ENCODE measurements at places on chromosomes 4 and X.

DNA sequence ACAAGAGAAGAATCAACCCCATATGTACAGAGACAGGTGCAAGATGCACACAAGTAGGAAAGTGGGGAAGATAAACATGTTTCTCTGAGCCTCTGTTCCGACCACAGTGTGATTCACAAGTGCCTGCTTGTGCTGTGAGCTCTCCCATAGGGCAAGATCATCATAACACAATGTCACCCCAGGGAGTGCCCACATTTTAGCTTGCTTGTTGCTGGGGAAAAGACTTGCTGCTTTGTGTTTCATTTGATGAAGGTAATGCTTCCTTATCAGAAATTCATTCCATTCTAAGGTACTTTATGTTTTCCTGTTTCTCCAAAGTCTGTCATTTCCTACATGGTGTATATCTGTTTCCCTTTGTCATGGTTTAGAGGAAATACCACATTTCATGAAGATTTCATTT, 304.5 kb upstream of the DIPK2B start:
- no peaks in the 10 kb centered on the region for H3K27me3 ChIP-seq
- no peaks in the 10 kb centered on the region for H3K36me3 ChIP-seq
- no peak overlapping the region for H3K27ac ChIP-seq
- no peak overlapping the region for H3K4me3 ChIP-seq

- H3K4me1 ChIP-seq, result peaks cover 13% of the 10 kb centered on the region
- H3K27ac ChIP-seq, result no peak overlapping the region
- no peaks in the 10 kb centered on the region for H3K27me3 ChIP-seq
- H3K36me3 ChIP-seq, result peaks cover 6% of the 10 kb centered on the region
Measured at GRCh38 chr4:184751585-184751956, 17.7 kb upstream of the CENPU start.

DNA sequence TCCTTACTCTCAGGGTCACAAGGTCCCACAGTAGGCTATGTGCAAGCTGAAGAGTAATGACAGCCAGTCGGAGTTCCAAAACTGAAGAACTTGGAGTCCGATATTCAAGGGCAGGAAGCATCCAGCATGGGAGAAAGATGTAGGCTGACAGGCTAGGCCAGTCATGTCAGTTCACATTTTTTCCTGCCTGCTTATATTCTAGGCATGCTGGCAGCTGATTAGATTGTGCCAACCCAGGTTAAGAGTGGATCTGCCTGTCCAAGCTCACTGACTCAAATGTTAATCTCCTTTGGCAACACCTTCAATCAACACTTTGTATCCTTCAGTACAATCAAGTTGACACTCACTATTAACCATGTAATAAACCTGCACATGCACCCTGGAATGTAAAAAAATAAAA, 960.9 kb upstream of the HS3ST1 start:
- no peaks in the 10 kb centered on the region for H3K4me1 ChIP-seq
- DNase-seq, result no peak
- no peaks in the 10 kb centered on the region for H3K36me3 ChIP-seq
- no peak overlapping the region for H3K4me3 ChIP-seq

GRCh38 chrX:119325456-119325855, 73.7 kb upstream of the SLC25A43 start:
- H3K27me3 ChIP-seq, result no peaks in the 10 kb centered on the region
- no peak for DNase-seq
- H3K36me3 ChIP-seq, result no peaks in the 10 kb centered on the region
- H3K4me1 ChIP-seq, result no peaks in the 10 kb centered on the region

DNA sequence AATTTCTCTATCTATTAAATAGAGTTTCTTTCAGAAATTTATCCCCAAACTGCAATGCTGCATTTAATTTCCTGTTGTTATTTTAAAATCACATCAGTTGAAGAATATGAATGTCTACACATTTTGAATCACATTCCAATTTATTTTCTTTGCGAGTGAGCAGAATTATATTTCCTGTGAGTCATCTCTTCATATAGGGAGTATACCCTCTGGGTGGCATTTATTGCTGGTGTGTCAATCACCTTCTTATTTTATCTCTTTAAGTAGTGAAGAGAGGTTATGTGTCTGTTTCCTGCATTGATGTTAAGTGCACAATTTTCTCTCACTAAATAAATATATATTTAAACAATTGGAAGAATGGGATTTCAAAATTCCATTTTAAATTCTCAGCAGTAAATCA, 511.0 kb upstream of the ATOH1 start:
- no peak overlapping the region for H3K4me3 ChIP-seq
- H3K27me3 ChIP-seq, result no peaks in the 10 kb centered on the region
- H3K4me1 ChIP-seq, result no peaks in the 10 kb centered on the region
- no peak for DNase-seq
- H3K27ac ChIP-seq, result no peak overlapping the region

DNA sequence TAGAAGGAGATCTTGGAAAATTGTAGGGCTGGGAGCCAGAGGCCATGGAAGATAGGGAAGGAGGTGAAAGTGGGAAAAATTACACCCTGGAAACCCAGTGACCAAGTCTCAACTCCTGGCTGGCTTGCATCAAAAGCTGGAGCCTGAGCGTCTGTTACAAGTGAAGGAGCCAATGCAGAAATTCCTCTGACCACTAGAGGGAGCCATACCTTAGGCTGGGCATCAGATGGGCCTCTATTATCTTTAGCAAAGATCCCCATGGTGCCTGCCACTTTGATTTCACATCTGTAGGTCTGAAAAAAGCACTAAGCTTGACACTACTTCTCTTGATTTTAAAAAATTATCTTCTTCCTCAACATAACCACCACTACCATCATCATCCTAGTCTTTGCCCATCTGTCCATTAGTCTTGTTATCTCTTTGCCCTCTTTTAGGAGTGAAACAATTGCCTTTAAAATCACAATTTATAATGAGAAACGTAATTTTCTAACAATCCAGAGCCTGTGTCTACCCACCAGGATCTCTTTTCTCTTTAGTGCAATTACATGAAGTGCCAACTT, 62.9 kb downstream of the ANAPC4 start:
- no peaks in the 10 kb centered on the region for H3K36me3 ChIP-seq
- no peak overlapping the region for H3K27ac ChIP-seq
- no peak overlapping the region for H3K4me3 ChIP-seq

- no peak overlapping the region for H3K4me3 ChIP-seq
- H3K36me3 ChIP-seq, result no peaks in the 10 kb centered on the region
- no peak for DNase-seq
- H3K4me1 ChIP-seq, result no peaks in the 10 kb centered on the region
Measured at GRCh38 chr4:24428850-24429249, 155.5 kb downstream of the DHX15 start.

DNA sequence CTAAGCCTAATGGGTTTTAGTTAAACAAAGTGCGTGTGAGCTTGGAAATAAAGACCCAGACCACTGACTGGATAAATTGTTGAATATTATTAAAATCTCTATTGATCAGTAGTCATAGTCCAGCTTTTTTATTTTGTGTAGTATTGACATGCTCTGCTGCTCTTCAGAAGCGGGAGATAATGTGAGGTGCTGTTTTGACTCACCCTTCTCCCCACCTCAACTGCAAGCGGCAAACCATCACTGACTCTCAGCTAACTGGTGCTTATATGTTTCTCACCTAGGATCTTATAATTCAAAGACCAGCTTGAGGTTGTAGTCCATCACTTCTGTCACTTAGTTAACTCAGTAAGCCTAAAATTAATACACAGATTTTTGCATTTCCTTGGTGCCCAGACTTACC, 72.2 kb downstream of the COMMD8 start:
- no peaks in the 10 kb centered on the region for H3K27me3 ChIP-seq
- H3K36me3 ChIP-seq, result no peaks in the 10 kb centered on the region
- H3K4me1 ChIP-seq, result no peaks in the 10 kb centered on the region
- no peak overlapping the region for H3K27ac ChIP-seq
- no peak for DNase-seq

DNA sequence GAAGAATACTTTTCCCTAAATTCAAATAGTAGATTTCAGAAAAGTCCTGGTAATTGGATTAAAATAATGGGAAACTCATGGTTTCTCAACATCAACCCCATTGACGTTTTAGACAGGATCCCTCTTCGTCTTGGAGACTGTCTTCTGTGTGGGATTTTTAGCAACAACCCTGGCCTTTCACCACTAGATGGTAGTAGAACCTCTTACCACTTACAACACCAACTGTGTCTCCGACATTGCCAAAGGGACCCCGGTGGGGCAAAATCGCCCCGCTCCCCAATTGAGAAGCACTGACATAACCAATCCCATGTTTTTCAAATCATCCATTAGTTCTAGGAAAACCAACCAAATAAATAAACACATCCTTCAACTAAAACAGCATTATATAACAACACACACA, 16.9 kb upstream of the ANOS1 start:
- no peaks in the 10 kb centered on the region for H3K4me1 ChIP-seq
- no peaks in the 10 kb centered on the region for H3K27me3 ChIP-seq
- no peak for DNase-seq
- no peak overlapping the region for H3K27ac ChIP-seq

GRCh38 chrX:34884817-34885216, 57.8 kb upstream of the FAM47B start:
- no peaks in the 10 kb centered on the region for H3K27me3 ChIP-seq
- DNase-seq, result no peak
- H3K4me3 ChIP-seq, result no peak overlapping the region
- H3K36me3 ChIP-seq, result no peaks in the 10 kb centered on the region
- no peaks in the 10 kb centered on the region for H3K4me1 ChIP-seq

GRCh38 chr4:38958453-38959190, 73.6 kb downstream of the TMEM156 start:
- no peak overlapping the region for H3K4me3 ChIP-seq
- DNase-seq, result no peak
- no peak overlapping the region for H3K27ac ChIP-seq
- H3K36me3 ChIP-seq, result no peaks in the 10 kb centered on the region
- H3K27me3 ChIP-seq, result peaks cover 2% of the 10 kb centered on the region
- H3K4me1 ChIP-seq, result no peaks in the 10 kb centered on the region

DNA sequence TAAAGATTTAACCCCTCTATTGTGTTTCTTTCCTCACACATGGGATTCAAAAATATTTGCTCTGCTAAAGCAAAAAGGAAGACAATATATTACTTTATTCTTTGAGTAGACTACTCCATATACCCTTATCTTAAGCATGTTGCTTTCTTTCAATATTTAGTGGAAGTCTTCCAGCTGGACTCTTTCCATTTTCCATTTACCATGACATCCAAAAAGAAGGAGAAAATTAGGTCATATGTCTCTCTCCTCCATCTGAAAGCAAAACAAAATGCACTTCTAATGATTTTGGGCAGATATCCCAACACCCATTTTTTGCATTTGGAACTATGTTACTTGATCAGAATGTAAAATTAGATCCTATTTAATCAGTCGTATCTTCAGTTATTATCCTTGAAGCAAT, 1336.5 kb downstream of the PCDH19 start:
- DNase-seq, result no peak
- no peak overlapping the region for H3K27ac ChIP-seq
- no peaks in the 10 kb centered on the region for H3K27me3 ChIP-seq
- H3K4me3 ChIP-seq, result no peak overlapping the region
- H3K36me3 ChIP-seq, result no peaks in the 10 kb centered on the region

- DNase-seq, result no peak
- no peak overlapping the region for H3K4me3 ChIP-seq
- no peaks in the 10 kb centered on the region for H3K4me1 ChIP-seq
- H3K27ac ChIP-seq, result no peak overlapping the region
- H3K36me3 ChIP-seq, result no peaks in the 10 kb centered on the region
- H3K27me3 ChIP-seq, result no peaks in the 10 kb centered on the region
Measured at GRCh38 chr4:84574069-84574720, 8.7 kb upstream of the CDS1 start.

- no peaks in the 10 kb centered on the region for H3K36me3 ChIP-seq
- H3K27ac ChIP-seq, result no peak overlapping the region
- H3K4me1 ChIP-seq, result no peaks in the 10 kb centered on the region
- no peak for DNase-seq
- no peak overlapping the region for H3K4me3 ChIP-seq
Measured at GRCh38 chrX:123801901-123802300, 58.0 kb upstream of the XIAP start.

GRCh38 chr4:180422989-180423711, 1820.1 kb upstream of the TENM3 start:
- DNase-seq, result no peak
- H3K4me1 ChIP-seq, result no peaks in the 10 kb centered on the region
- no peaks in the 10 kb centered on the region for H3K27me3 ChIP-seq

- no peaks in the 10 kb centered on the region for H3K4me1 ChIP-seq
- no peak for DNase-seq
- no peaks in the 10 kb centered on the region for H3K36me3 ChIP-seq
- H3K27ac ChIP-seq, result no peak overlapping the region
- no peak overlapping the region for H3K4me3 ChIP-seq
Measured at GRCh38 chrX:63686878-63687714, 97.9 kb downstream of the ARHGEF9 start.

DNA sequence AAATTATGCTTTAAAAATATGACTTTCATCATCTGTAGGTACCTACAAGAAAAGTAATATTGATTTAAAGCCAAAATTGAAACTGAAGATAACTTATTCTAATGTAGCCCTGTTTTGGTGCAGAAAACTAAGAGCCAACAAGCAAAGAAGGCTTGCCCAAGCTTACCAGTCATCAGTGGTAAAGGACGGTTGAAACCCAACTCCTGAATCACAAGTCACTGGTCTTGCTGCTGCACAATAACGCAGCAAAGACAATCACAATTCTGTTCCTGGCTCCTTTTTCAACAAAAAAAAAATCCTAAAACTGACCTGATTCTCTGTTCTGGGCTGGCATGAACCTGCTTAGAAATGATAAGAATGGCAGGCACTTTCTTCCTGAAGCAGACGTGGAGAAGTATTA, 34.5 kb downstream of the WDFY3 start:
- H3K36me3 ChIP-seq, result peaks cover 18% of the 10 kb centered on the region
- H3K4me1 ChIP-seq, result peaks cover 7% of the 10 kb centered on the region
- no peaks in the 10 kb centered on the region for H3K27me3 ChIP-seq
- H3K27ac ChIP-seq, result no peak overlapping the region

- no peak overlapping the region for H3K27ac ChIP-seq
- no peak for DNase-seq
- H3K4me1 ChIP-seq, result no peaks in the 10 kb centered on the region
- no peaks in the 10 kb centered on the region for H3K27me3 ChIP-seq
Measured at GRCh38 chrX:29545878-29546277, 669.5 kb upstream of the MAGEB2 start.

GRCh38 chrX:147914591-147914990, 2.9 kb downstream of the FMR1 start:
- H3K27ac ChIP-seq, result no peak overlapping the region
- H3K27me3 ChIP-seq, result no peaks in the 10 kb centered on the region
- no peak overlapping the region for H3K4me3 ChIP-seq
- no peaks in the 10 kb centered on the region for H3K36me3 ChIP-seq
- H3K4me1 ChIP-seq, result no peaks in the 10 kb centered on the region

- no peak overlapping the region for H3K4me3 ChIP-seq
- no peaks in the 10 kb centered on the region for H3K36me3 ChIP-seq
- H3K27me3 ChIP-seq, result no peaks in the 10 kb centered on the region
- H3K27ac ChIP-seq, result no peak overlapping the region
Measured at GRCh38 chr4:152849350-152849749, 69.6 kb downstream of the ARFIP1 start.

GRCh38 chrX:33725535-33726210, 406.4 kb downstream of the FAM47A start:
- no peaks in the 10 kb centered on the region for H3K4me1 ChIP-seq
- peak overlapping the region; percentile 57 for H3K4me3 ChIP-seq
- no peak for DNase-seq
- H3K27ac ChIP-seq, result peak overlapping the region; percentile 76
- H3K36me3 ChIP-seq, result no peaks in the 10 kb centered on the region

Measured in tibial artery (tissue), 4 donors.